ENCODE measurements at places on chromosomes 16 and 17.

- DNase-seq = no peak
These were observed 107.9 kb downstream of the WSCD1 start for GRCh38 chr17:6177941-6178694.

GRCh38 chr17:7380855-7381683, at the start of gene TNK1:
TSS of gene TNK1 (plus strand) at chr17:7381089. CDS start at chr17:7382927, 1,838 bp downstream.
- no peak for DNase-seq

- DNase-seq = no peak
These were observed 4.8 kb upstream of the UBE2Z start for GRCh38 chr17:48903401-48903800.

GRCh38 chr17:50396261-50397110, 837 bp downstream of the LRRC59 start:
- DNase-seq = peak; percentile 28

- DNase-seq = no peak
These were observed 4.8 kb downstream of the SPATA2L start for GRCh38 chr16:89696670-89697128.

DNA sequence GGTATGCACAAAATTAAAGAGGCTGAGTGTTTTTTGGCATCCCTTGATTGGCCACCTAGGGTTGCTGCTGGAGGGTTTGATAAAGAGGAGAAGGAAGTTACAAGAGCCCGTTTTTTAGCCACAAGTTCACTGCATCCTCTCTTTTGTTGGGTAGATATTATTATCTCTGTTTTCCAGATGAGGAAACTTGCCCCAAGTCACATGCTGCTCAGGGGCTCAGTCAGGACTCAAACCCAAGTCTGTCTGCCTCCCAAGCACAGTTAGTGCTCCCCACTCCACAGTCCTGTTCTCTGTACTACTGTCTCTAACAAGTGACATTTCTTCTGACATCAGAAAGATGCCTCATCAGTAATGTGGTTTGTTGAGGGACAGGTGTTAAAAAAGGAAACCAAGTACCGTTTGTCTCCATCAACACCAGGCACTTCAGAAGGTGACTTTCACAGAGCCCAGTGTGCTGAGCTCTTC, 1.4 kb downstream of the NT5M start:
- DNase-seq = no peak

DNA sequence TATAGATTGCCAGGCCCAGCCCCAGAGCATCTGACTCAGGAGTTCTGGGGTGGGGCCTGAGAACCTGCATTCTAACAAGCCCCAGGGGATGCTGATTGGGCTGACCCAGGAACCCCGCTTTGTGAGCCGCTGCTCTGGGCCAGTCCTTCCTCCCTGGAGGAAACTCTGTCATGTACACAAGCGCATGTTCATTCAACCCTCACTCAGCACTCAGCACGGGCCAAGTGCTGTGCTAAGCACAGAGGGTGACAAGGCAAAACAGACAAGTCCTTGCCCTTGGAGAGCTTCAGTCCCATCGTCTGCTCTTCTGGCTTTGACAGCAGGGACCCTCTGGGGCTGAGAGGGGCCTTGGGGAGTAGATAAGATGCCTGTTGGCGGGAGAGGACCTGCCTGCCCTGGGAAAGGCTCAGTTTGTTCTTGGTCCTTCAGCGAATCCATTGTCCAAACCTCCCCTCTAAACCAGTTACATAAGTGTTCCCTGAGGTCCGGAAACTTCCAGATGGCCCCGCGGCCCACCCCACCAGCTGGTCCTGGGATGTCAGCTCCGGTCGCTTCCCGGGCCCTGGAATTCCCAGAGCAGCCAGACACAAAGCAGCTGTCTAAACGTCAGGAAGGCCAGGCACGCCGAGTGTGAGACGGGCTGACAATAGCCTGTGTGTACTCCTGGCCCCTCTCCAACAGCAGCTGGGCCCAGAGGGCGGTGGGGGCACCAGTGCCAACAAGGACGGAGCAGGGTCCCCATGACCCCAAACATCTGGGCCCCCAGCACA, 88.8 kb downstream of the ZDHHC7 start:
- no peak for DNase-seq

- no peak for DNase-seq
These were observed 102.2 kb downstream of the CDK5R1 start for GRCh38 chr17:32588982-32589381.

GRCh38 chr17:68539548-68540467, 27.6 kb downstream of the PRKAR1A start:
- DNase-seq = no peak

- DNase-seq = no peak
These were observed 14.7 kb upstream of the SLX4 start for GRCh38 chr16:3625911-3626732.

DNA sequence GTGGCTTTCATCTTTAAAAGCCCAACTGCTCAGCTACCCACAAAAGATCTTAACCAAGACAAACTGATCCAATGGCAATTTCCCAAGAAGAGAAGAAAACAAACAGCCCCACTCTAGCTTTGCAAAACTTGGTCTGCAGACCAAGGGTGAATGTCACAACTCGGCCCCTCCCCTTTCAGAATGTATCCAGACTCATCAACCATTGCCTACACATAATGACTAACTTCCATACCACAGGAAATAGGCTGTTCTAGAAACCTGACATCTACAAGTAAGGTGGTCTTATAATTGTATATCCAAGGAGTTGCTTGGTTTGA, 16.0 kb downstream of the DCUN1D3 start:
- no peak for DNase-seq

GRCh38 chr17:56613131-56613530, 19.6 kb downstream of the NOG start:
- no peak for DNase-seq

DNA sequence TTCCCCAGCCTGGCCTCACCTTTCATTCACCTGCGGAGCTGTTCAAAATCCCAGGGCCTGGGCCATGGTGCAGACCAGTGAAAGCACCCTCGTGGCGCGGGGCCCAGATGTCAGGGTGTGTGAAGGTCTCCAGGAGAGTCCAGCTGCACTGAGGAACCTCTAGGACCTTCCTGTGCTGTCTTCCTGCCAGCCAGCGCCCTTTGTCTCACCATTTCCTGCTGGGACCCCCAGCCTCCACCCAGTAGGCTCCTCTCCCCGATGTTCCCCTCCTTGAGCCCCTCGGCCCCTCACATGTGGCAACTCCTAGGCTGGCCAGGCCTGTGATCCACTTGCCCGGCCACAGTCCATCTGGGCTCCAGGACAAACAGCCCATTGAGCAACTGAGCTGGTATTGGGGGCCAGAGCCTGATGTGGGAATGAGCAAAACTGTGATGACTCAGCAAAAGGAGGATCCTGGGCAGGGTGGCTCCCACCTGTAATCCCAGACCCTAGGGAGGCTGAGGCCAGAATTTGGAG, 677 bp downstream of the SULT1A2 start:
- DNase-seq = no peak

GRCh38 chr16:16805809-16806208, 426.9 kb downstream of the NPIPA7 start:
- no peak for DNase-seq
